ENCODE measurements at places on chromosomes 4 and X.

DNA sequence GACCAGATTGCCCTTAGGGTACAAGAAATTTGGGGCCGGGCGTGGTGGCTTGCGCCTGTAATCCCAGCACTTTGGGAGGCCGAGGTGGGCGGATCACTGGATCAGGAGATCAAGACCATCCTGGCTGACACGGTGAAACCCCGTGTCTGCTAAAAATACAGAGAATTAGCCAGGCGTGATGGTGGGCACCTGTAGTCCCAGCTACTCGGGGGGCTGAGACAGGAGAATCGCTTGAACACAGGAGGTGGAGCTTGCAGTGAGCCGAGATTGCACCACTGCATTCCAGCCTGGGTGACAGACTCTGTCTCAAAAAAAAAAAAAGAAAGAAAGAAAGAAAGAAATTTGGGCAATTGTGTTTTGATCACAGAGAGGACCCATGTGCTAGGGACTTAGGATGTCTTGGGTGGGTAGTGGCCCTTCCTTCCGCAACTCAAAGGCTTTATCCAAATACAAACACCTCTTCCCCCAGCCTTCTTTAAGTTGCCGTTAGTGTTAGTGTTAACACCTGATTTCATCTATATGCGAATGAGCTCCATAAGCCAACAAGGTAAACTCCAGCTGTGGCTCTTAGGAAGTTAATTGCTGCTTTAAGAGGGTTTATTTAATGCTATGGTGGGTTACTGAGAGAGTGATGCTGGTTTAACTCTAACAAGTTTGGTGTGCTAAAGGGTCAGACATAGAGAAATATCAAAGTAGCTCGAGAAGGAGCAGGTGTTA is 8.6 kb upstream of the CCDC110 start:
- DNase-seq, result no peak

- peak; percentile 25 for DNase-seq
Measured at GRCh38 chrX:71533851-71534561, 1.1 kb downstream of the OGT start.

GRCh38 chrX:43892336-43892870 is 10.2 kb upstream of the MAOB start:
- DNase-seq, result no peak

DNA sequence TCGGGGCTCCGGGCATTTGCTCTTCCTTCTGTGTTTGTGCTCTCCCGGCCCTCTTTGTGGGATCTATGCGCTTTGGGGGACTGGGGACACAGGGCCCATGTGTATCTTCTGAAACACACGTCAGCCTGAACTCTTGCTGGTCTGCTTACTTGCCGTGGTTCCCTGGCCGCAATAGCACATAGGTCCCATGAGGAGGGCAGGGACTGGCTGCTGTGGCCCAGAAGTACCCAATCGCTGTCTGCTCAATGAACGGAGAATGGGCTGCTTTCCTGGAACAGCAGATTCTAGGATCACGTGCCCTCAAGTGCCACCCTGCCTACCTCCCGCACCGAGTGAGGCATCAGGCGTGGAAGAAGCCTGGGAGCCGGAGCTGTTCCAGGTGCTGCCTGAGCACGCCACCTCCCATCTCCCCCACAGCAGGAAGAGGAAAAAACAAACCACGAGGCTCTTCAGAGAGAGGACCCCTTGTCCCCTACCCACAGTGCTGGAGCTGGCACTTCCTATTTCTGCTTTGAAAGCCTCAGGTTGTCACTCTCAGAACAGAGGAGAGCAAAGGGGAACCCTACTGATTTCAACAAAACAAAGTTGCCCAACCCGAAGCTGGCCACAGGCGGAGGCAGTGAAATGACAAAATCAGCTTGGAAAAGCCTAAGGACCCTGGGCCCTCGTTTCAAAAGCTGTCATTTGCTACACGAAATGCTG is 3.8 kb downstream of the G6PD start:
- DNase-seq, result no peak

GRCh38 chr4:180028682-180029081 is 2214.5 kb upstream of the TENM3 start:
- DNase-seq, result no peak

DNA sequence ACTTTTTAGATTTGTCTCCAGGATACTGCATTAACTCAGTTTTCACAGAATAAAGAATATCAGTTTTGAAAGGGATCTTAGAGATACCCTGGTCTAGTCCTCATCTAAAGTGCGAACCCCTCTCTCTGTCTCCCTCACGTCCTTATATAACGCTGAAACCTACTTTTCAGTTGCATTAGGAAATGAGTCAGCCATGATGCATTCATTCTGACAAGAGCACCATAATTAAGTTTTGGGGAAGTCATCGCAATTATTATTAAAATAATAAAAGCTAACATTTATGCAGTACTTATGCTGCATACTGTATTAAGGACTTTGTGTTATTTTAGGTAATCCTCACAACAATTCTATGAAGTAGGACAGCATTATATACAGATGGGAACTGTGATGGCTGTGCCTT is 116.1 kb downstream of the REELD1 start:
- no peak for DNase-seq

GRCh38 chr4:37667197-37668100 is 18.7 kb downstream of the RELL1 start:
- no peak for DNase-seq

DNA sequence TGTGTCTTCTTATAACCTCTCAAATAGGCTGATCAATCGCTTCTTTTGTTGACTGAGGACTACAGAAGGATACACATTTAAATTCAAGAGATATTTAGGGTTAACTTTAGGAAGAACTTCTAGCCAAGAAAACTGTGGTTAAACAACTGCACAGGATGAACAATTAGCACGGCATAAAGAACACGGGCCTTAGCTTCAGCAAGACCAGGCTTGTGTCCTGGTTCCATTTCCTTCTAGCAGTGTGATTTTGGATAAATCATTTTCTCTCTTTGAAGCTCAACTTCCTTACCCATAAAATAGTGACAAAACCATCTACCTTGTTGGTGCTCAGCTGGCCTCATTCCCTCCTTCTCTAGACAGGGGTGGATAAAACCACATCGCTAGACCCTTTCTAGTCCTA is 117.6 kb downstream of the TSPAN5 start:
- no peak for DNase-seq

- no peak for DNase-seq
Measured at GRCh38 chrX:124895947-124896346, 423.7 kb upstream of the TEX13C start.

GRCh38 chr4:139025841-139026240 is 10.3 kb downstream of the NOCT start:
- DNase-seq, result no peak

DNA sequence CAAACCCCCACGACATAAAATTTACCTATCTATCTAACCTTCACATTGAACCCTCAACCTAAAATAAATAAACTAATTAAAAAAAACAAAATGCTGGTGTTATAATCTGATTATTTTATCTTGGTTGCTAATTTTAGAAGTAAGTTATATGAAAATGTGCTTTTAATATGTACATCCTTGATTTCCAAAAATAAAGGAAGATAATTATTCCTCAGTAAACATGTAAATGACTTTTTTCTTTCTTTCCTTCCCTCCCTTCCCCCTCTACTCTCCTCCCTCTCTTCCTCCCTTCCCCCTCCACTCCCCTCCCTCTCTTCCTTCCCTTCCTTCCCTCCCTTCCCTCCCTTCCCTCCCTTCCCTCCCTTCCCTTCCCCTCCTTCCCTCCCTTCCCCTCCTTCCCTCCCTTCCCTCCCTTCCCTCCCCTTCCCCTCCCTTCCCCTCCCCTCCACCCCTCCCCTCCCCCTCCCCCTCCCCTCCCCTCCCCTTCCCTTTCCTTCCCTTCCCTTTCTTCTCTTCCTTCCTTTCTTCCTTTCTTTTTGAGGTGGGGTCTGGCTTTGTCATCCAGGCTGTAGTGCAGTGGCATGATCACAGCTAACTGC is 180.0 kb upstream of the GIMD1 start:
- no peak for DNase-seq

- no peak for DNase-seq
Measured at GRCh38 chr4:44668526-44668925, 9.7 kb upstream of the GUF1 start.

DNA sequence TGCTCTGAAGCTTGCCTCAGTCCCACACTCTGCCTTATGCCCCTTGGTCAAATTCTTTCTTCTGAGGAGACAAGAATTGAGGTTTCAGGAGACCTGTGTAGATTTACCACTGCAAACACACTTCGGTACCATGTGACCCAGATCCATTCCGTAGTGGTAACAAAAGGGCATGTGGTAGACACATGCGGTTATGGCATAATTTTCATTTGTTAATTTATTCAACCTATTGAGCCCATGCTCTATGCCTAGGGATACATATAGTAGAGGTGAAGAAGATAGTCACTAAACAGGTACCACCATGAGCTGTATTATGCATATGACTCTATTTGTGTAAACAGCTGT is 190.9 kb downstream of the NDST4 start:
- no peak for DNase-seq

DNA sequence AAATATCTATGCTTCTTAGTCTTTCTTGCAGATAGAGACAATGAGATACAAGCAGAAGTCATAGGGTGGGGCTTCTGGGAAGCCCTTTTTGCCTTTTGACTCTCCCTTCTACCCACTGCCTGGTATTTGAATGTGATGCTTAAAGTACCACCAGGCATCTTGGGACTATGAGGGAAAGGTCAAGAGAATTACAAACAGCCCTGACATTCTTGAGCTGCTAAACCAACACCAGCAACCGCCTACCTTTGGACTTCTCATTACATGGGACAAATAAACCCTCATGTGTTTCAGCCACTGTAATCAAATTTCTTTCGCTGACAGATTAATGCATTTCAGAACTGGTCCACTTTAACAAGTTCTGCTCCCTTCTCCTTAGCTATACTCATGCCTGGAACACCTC is 112.8 kb downstream of the LUZP4 start:
- DNase-seq, result no peak

GRCh38 chr4:84171871-84172270 is 327.2 kb downstream of the NKX6-1 start:
- DNase-seq, result no peak

DNA sequence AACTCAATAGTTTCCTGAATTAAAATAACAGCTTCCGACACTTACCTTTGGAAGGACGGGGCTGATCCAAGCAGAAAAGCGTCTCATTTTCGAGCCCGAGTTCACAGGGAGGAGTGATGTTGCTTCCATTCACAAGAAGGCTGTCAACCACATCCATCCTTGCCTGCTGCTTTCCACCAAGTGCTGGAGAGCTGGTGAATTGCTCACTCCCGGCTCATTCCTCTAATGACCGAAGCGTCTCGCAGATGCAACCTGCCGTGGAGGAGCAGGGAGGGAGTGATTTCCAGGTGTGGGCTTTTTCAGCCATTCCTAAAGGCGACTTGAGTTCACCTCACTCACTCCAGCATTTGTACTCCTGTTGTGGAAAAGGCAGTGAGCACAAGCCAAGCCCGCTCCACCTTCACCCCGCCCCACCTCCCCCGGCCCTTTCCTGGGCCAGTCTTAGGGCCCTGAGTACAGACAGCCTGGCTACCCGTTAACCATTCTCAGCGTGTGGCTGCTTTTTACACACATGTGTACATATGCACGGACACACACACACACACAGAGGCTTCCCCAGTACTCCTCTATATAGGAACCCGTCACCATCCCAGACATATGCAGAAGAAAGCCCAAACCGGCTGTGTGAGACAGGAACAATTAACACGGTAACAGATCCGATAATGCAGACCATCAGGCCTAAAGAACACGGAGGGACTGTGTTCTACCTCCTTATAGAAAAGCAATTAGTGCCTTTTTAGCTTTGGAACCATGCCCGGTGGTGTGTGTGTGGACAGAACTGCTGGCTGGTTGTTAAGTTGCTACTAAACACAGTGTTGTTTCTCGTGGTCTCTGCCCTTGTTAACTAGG is at the start of gene CCKAR:
TSS of gene CCKAR (minus strand) at position 374 of the 849 bp plus-strand sequence. CDS start at position 157, 217 bp downstream.
- no peak for DNase-seq

DNA sequence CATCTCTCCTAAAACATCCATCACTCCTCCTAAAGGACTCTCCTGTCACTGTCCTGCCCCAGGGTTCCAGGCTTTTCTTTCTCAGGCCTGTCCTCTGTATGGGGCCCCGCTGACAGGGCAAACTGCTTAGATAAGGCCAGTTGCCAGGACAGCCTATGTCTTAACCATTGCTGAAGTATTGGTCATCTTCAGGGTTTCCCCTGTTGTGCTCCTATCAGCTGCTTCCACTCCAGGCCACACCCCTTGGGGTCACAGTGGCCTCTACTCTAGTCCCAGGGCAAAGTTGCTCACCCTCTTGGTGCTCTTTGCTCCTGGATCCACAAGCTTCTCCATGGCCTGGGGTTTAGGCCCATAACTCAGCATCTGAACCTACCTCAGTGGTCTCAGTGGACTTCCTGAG is 138.0 kb upstream of the PJA1 start:
- DNase-seq, result no peak

DNA sequence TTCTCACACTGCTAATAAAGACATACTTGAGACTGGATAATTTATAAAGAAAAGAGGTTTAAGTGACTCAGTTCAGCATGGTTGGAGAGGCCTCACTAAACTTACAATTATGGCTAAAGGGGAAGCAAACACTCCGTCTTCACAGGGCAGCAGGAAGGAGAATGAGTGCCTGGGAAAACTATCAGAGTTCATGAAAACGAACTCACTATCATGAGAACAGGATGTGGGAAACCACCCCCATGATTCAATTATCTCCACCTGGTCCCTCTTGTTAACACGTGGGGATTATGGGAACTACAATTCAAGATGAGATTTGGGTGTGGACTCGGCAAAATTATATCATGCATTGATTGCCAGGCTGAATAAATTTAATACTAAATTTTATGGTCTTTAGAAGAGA is 592.7 kb downstream of the GRXCR1 start:
- DNase-seq, result no peak

GRCh38 chr4:27973056-27973455 is 1112.4 kb downstream of the STIM2 start:
- DNase-seq, result no peak

DNA sequence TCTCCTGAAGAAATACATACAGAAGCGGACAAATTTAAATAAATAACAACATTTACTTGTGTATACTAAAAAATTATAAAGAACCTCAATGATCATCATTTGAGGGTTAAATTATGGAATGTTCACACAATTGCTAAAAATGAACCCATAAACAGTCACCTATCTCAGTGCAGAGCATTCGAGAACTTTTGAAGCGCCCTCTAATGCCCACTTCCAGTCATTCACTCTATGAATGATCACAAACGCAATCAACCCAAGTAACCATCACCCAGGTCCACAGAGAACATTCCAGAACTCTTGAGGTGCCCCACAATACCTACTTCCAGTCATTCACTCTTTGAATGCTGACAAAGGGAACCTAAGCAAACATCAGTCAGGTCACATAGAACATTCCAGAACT is 103.5 kb upstream of the PLAC1 start:
- peak; percentile 19 for DNase-seq

DNA sequence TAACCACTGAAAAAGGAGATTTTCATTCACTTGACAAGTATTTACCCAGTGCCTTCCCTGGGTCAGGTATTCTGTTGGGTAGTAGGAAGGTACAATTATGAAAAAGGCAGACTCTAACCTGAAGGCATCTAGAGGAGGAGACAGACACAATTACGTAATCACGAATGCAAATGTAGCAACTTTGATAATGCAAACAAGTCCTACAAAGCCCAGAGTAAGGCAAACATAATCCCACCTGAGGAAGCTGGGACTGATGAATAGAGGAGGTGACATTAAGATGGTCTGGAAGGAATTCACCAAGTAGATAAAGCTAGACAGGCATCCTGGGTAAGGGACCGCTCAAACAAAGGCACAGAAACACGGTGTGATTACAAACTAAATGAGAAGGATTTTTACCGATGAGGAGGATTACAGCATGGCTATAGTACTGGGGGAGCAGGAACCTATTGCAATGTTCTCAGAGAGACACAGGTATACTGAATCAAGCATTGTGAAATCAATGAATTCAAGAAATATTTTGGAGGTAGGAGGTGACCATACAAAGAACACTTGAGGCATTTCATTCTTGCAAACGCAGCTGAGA is 37.1 kb downstream of the TMEM150C start:
- no peak for DNase-seq

GRCh38 chr4:38024206-38024509 is 64.0 kb downstream of the PTTG2 start:
- no peak for DNase-seq

Data from AG20443 (cell line).